ENCODE measurements at places on chromosomes 3 and 15.
A peak's percentile ranks its signal among the peaks of the same experiment; 100 is the strongest.

- no peak for DNase-seq
Measured at GRCh38 chr15:62257996-62258521, 93.0 kb upstream of the C2CD4B start.

- peak; percentile 60 for DNase-seq
Measured at GRCh38 chr3:50587806-50588758, 18.8 kb downstream of the HEMK1 start.

DNA sequence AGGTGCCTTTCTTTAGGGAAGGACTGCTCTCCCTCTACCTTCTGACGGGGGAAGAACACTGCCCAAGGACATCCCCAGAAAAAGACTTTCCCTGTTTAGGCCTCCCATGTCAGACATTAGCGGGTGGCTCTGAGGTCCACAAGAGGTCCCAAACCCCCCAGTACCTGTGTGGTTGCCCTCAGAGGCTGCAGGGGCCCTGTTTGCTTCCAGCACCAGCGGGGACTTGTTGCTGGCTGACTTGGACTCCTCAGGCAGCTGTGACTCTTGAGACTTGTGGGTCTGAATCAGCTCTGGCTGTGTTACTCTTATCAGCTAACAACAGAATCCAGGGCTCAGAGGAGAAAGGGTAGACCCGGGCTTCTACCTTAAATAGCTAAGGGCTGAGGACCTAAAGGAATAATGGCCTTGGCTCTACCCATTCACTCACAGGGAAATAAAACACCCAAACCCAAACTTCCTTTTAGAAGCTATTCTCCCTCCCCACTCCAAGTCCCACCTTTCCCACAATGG lies 39.2 kb downstream of the SEMA3G start:
- DNase-seq: no peak

DNA sequence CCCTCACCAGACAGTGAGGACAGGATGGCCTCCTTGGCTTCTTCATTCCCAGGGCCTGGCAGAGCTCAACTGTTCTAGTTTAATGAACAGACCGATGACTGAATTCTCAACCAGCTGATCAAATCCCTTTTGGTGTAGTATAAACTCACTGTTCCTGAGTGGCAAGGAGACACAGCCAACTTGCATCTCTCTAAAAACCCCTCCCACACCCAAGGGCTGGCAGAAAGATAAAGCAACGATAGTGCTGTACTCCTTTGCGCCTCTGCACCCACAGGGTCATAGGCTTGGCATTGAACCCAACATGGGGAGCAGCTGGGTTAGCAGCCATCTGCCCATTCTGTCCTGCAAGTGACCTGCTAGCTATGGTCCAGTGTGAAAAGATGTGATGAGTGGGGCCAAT lies 103.2 kb downstream of the RYK start:
- no peak for DNase-seq

DNA sequence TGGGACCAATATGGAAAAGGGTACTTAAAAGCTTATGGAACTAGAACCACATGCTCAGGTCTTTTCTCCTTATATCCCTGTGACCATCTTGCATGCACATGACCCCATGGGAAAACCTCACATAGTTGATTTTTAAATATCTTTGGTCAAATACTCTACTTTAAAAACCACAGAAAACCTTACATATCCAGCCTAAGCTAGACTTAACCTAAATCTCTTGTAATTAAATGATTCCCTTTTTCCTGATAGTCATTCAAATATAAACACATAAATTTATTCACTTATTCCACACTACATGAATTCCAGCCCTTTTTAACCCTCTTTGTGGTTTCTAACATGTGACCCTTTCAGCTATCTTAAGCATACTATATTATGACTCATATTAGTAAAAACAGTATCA lies 46.8 kb downstream of the DNAJC13 start:
- no peak for DNase-seq

GRCh38 chr3:152316318-152316717 lies 47.6 kb downstream of the MBNL1 start:
- DNase-seq: no peak

GRCh38 chr15:81558056-81558455 lies 184.0 kb upstream of the TMC3 start:
- no peak for DNase-seq

DNA sequence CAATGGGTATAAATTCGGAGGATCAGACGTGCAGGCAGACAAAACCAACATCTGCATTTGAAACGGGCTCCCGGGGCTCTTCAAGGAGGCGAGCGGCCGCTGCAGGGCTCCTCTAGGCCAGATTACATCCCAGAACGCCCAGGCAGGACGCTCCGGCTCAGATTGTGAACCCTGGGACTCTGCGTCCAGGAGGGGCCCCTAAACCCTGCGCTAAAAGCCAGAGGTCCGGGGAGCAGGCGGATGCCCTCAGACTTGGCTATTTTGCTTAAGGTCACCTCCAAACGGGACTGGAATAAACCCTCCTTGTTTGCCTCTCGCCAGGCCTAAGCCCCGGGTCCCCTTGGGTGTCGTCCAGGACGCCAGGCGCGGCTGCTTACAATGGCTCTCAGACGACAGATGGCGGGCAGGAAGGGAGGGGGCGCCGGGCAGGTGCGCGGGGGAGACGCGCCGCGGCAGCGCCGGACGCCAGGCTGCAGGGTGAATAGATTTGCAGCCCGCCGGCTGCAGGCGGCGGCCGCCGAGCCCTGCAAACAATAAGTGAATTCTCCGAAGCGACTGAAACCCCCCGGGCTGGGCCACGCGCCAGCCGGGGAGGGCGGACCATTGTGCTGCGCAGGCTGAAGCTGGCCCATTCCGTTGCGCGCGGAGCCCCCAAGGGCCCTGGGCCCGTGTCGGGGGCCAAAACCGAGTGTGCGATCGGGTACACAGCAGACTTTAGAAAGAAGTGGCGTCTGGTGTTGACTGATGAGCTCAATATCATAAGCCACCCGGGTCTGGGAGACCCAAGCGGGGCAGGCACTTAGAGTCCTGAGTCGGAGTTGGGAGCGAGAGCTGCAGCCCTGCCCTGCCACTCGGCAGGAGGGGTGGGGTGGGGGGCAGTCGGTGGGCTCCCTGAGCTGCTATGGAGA lies 32.3 kb upstream of the AMOTL2 start:
- DNase-seq: peak; percentile 71

- no peak for DNase-seq
Measured at GRCh38 chr3:143848704-143849103, 436 bp upstream of the SLC9A9 start.

- peak; percentile 9 for DNase-seq
Measured at GRCh38 chr3:114179575-114179974, 723 bp upstream of the DRD3 start.

DNA sequence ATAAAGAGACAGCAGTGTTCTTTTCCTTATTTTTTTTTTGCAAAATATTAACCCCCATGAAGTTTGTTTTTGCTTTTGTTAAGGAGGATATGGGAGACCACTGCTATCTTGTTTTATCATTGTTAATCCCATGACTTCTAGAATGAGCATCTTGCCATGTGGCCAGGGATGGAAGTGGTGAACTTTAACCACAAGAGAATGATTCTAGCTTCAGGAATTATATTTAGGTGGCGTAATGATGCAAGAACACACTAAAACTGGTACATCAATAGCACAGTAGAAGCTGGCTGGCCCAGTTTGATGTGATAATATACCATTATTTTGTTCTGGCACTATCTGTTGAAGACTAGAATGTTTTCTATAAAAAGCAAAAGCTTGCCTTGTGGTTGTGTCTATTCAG lies 720.9 kb downstream of the GRM7 start:
- no peak for DNase-seq

GRCh38 chr15:92494806-92495336 lies 101.2 kb downstream of the ST8SIA2 start:
- DNase-seq: no peak

GRCh38 chr3:114394551-114394950 lies 100.7 kb downstream of the TIGIT start:
- DNase-seq: no peak

DNA sequence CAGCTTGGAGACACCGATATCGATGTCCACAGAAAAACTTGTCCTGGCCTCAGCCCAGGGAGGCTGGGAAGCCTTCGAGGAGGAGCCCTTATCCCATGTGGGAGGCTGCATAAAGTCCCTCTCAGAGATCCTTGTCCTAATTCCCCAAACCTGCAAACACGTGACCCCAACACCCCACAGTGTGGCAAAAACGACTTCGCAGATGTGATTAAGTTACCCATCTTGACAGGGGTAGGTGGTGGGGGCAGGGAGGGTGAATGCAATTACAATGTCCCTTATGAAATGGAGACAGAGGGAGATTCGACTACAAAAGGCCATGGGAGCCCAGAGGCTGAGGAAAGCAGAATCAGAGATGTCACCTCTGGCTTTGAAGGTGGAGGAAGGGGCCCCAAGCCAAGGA lies 2.3 kb upstream of the TLR9 start:
- DNase-seq: no peak

DNA sequence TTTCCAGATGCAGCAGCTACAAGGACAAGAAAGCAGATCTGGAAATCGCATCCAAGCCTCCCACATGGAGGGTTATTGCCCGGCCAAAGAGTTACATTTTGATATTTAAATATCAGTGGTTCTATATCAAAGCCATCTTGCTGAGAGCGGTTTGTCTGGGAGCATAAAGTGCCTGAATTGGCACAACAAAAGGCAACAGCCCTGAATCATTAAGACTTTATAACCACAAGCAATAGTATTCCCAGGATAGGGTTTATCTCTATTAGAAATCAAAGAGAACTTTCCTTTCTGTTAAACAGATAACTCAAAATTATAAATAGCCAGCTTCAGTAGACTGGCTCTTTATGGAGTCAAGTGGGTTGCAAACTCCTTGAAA lies 564.7 kb downstream of the ROBO1 start:
- DNase-seq: no peak

- no peak for DNase-seq
Measured at GRCh38 chr3:196189566-196190347, 21.4 kb downstream of the ZDHHC19 start.

- peak; percentile 85 for DNase-seq
Measured at GRCh38 chr3:14791343-14791945, 27.3 kb upstream of the FGD5 start.

Data from RPMI8226 (cell line).